GM12891 (cell line): ENCODE measurements at places on chromosomes 5 and 9.

GRCh38 chr9:95907794-95908193, 32.3 kb downstream of the ERCC6L2 start:
- DNase-seq, result no peak

DNA sequence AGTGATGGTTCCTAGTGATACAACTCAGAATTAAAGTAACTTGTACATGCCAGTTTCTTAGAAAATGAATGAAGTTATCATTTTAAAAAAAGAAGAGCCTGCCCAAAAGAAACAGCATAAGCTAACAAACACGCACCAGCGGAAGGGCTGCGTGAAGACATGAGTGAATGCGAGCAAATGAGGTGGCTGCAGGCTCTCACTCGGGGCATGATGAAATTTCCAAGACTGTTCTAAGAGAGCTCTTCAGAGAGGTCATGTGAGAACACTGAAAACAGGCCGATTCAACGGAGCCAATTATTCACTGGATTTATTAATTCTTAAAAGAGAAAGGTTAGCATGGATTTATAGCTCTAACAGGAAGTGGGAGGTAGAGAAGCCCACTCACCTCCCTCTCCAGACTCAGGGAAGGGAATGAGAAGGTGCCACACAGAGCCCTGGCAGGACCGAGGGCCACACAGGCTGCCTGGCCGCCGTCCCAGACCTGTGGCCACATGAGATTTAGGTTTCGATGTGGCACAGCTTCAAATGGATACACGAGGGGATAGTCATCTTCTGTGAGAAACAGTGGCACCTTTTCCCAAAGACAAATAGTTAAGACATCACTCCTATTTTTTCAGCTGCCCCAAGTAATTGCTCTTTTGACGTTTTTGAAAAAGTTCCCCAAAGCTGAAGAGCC, 55.5 kb downstream of the HABP4 start:
- no peak for DNase-seq

DNA sequence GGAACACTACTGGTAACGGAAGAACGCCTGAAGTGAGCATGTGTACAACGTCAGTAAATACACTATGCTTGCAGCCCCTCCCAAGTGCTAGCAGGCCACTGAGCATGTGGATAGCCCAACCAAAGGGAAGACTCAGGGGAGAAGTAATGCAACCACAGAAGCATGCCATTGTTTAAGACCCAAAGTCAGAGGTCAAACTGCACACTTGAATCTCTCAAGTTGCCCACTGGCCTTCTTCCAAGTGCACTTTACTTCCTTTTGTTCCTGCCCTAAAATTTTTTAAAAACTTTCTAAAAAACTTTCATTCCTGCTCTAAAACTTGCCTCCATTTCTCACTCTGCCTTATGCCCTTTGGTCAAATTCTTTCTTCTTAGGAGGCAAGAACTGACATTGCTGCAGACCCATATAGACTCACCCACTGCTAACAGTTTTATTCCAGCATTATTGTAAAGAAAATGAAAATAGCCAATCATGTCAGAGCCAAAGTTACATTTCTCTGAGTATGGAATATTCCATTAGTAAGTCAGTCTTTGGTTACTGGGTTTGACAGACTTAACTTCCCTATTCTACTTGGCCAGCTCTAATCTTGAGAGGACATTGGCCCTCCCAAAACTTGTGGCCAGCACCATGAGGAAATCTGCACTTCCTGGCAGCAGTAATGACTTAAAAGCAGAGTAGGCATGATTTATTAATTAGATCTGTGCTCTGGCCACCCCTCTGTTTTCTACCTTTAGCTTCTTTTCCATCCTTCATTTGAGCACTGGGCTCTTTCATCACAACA, 76.9 kb downstream of the TSSK1B start:
- no peak for DNase-seq

- DNase-seq, result no peak
Measured at GRCh38 chr9:113317777-113318176, 14.6 kb upstream of the RNF183 start.

DNA sequence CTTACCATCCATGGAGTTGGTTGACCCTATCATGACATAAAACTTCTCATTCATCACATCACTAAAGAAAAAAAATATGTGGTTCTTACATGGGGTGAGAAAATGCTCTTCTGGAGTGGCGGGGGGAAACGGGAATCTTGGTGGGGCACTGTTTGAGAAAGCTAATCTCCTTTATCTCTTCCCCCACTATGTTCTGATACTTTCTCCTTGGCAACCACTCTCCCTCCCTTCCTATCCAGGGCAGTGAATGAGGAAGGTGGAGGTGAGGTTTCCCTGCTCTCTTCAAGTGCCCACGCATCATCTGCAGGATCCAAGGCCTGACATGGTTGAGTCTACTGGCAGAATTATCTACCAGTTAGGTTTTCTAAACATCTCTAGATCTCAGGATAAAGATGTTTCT, 220.8 kb upstream of the TBCA start:
- DNase-seq, result no peak

DNA sequence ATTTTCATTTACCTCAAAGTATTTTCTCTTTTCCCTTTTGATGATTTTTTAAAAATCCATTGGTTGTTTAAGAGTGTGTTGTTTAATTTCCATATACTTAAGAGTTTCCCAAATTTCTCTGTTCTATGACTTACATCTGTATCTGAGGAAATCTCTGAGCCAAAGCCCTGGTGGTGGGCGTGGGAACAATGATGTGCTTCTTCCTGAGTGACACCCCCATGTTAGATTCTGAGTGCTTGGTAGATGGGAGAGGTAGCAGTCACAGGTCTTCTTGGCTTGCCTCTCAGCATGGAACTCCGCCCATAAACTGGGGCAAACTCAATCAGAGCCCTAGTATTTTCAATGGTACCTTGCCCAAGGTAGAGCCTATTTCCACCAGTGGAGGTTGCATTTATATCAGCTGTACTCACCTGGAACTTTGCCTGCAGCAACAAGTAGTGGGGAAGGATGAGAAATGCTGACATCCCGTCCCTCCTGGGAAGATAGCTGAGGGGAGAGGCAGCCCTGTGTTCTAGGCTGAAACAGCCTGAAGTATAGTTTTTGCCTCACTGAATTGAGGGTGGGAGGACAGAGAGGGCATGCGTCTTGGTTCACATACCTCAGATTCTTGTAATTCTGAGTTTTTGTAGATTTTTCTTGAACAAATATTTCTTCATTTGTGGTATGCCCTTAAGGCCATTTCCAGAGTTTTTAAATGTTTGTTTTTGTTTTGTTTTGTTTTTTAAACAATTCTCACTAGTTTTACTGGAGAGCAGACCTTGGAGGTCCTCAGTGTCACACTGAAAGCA, 26.4 kb downstream of the C9orf43 start:
- no peak for DNase-seq
